ENCODE measurements at places on chromosomes 1 and 21. TPM values are rescaled to one million over a fixed set of nuclear protein-coding genes. Genes with fewer than 3 reads are reported as not detected.

DNA sequence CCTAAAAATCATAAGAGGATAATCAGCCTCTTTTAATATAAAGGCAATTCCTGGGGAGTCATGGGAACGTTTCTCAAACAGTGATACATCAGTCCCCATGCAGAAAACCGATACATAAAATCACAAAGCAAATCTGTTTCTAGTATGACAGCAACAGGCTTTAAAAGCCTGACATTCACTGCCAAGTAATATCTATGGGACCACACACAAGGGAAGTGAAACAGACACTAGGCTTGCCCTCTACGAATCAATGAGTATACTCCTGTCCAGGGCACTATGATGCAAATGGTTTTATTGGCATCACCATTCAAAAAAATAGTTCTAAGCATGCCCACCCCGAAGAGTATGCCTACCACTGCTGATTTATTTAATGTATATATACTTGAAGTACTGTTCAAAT lies 54.4 kb downstream of the TIAM1 start:
- no peak for DNase-seq

DNA sequence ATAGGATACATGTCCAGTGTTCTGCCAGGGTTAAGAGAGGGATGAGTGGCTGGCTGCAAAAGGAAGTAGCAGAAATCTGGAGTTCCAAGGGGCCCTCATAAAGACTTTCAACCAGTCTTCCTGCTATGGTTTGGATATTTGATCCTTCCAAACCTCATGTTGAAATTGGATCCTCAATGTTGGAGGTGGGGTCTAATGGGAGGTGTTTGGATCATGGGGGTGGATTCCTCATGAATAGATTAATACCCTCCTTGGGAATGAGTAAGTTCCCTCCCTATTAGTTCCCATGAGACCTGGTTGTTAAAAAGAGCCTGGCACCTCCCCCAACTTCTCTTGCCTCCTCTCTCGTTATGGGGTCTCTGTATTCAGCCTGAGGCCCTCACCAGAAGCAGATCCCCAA lies 10.1 kb upstream of the GNG12 start:
- DNase-seq = no peak

Gene FNDC5
- not detected for total RNA-seq

DNA sequence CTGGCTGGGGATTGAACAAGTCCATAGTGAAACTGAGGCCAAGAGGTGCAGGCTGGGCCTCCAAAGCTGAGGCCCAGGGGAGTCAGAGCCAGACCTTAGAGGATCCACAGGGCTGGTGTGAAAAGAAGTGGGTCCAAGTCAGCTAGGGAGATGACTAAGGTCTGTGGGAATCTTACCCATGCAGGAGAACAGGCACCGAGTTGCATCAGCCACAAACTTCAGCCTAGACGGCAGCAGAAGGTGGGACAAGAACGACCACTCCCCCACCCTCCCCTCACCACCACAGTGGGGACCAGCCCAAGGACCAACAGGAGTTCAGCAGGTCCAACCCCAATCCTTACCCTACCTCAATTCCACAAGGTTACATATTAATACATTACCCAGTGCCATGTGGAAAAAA lies 282.3 kb downstream of the TTLL7 start:
- no peak for DNase-seq

DNA sequence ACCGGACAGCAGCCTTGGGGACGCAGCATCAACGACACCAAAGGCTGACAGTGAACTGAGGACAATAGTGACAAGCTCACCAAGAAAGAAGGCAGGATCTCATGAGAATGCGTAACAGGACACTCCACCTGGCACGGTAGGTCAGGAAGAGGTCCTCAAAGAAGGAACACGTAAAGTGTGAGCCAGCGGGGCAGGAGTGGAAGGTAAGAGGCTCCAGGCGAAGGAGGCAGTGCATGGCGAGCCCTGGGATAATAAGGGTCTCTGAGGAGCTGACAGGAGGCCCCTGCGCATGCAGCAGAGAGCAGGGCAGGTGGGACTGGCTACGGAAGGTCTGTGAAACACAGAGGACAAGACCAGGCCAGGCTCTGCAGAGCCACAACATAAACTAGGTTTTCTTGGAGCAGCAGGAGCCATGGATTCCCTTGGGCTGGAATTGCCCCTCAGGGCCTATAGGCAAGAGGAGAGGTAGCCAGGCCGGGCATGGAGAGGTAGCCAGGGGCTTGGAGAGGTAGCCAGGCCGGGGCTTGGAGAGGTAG lies 8.2 kb downstream of the LSS start:
- no peak for DNase-seq

GRCh38 chr1:224859651-224860050 lies 69.8 kb upstream of the DNAH14 start:
- DNase-seq = no peak

DNA sequence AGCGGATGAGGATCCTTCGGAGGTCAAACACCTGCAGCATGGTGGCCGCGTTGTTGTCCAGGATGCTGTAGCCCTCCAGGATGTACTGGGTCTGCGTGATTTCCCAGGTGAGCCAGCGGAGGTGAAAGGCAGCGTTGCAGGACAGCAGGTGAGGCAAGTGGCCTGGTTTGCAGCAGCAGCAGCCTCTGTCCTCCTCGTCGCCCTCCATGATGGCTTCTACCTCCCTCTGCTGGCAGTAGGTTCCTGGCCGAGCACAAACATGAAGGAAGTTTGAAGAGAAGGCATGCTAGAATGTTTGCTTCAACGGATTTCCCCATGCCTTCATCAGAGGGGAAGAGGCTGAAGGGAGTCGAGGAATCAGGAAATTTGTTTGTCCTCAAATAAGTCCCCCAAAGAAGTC lies 74.7 kb downstream of the NTPCR start:
- DNase-seq = no peak

GRCh38 chr1:8702472-8702849 lies 115.0 kb downstream of the RERE start:
- DNase-seq = no peak

Gene DENND2C
- 3.6 TPM for total RNA-seq

Gene PIGP
- 23.5 TPM for total RNA-seq

GRCh38 chr1:46437723-46438122 lies 43.6 kb downstream of the FAAH start:
- DNase-seq = no peak

Gene IL6R
- 6.8 TPM for total RNA-seq

GRCh38 chr1:93848350-93848883 lies 30.6 kb downstream of the DNTTIP2 start:
- DNase-seq = no peak

DNA sequence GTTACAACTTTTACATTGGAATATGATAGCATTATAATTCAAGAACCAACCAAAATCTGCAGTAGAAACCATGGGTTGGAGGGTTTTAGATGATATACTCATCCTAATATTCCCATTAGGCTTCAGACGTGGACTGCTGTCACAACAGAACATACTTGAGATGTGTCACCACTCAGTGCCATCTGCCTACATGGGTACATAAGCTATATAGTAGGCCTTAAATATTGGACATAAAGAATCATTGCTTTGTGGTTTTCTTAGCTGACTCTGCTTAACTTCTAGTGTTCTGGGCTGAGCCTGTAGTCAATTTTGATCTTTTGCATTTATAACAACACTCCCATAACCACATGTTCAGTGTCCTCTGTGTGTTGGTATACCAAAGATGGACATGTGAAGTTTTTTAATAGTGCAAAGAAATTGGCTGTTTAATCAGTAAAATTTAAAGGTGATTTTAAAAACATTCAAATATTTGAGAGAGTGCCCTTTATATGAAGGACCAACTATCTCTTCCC lies 14.2 kb downstream of the RAP1A start:
- no peak for DNase-seq

GRCh38 chr1:21567241-21568005 lies 58.2 kb downstream of the ALPL start:
- no peak for DNase-seq

DNA sequence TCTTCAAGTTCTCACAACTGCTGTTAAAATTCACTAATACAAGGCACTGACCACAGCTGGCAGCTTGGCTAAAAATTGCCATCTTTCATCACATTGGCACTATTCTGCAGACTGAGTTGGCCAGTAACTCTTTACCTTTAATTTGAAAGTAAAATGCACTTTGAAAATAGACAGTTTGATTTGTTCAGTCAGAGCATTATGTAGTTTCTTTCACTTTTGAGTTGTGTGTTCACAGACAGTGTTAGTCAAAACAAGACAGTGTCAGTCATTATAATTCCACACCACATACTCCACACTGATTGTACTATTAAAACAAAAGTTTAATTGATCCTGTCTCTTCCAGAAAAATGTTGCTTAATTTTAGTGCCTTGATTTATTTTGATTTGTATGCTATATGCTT lies 160.7 kb downstream of the SDCCAG8 start:
- DNase-seq = no peak

GRCh38 chr1:177035586-177035985 lies 128.9 kb downstream of the ASTN1 start:
- DNase-seq = no peak

Gene LINGO4
- not detected for total RNA-seq

DNA sequence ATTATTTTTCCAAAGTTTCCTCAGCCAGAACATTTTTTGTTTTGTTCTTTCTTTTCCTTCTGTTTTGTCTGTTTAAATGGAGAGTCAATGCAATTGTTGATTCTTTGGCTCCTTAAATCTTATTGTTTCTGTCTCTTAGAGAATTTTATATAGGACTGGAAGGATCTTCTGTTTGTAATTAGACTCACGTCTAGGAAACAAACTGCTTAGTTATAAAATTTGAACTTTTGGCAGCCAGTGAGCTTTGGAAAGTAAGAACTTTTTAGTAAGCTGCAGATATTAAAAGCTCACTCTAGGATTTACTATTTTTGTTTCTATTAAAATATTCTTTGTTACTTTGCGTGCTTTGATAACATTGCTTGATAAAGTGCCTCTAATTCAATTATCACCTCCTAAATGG lies 109.8 kb upstream of the HNRNPU start:
- no peak for DNase-seq
